ENCODE measurements at places on chromosomes 1 and 21. TPM values are rescaled to one million over a fixed set of nuclear protein-coding genes. Genes with fewer than 3 reads are reported as not detected.

GRCh38 chr1:191034132-191034531 is 556.5 kb upstream of the BRINP3 start:
- no peaks in the 10 kb centered on the region for H3K27me3 ChIP-seq
- H3K27ac ChIP-seq: no peak overlapping the region
- H3K36me3 ChIP-seq: no peaks in the 10 kb centered on the region
- no peaks in the 10 kb centered on the region for H3K4me1 ChIP-seq
- no peak overlapping the region for H3K4me3 ChIP-seq
- DNase-seq: no peak

DNA sequence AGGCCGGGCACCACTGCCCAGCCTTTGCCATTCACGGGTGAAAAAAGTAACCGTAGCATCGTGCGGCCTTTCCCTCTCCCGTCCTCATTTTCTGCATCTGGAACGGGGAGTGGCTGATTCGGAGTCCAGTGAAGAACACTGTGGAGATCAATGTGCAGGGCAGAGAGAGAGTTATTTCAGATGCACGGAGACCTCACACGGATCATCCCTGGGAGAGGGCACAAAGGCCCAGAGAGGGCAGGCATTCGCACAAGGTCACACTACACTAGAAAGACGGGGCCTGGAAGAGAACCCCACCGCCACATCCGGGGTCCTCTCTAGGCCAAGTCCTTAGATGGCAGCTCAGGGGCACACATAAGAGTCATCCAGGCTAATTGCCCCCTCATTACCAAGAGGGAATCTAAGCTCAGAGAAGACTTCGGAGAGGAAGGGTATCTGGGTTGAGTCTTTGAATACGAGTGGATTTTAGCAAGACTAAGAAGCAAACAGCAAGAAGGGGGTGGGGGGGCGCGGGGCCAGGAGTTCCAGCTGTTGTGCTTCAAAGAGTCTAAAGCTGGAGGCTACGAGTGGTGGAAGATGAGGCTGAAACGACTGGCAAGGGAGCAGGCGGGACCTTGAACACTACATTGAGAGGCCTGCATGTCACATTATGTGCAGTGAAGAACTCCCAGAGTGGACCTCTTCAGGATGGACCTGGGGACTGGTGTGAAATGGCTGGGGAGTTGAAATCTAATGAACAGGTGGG is 857 bp downstream of the GPX7 start:
- H3K4me3 ChIP-seq: peak overlapping the region; percentile 67
- H3K27me3 ChIP-seq: no peaks in the 10 kb centered on the region
- peak; percentile 46 for DNase-seq
- no peaks in the 10 kb centered on the region for H3K36me3 ChIP-seq
- H3K4me1 ChIP-seq: no peaks in the 10 kb centered on the region

DNA sequence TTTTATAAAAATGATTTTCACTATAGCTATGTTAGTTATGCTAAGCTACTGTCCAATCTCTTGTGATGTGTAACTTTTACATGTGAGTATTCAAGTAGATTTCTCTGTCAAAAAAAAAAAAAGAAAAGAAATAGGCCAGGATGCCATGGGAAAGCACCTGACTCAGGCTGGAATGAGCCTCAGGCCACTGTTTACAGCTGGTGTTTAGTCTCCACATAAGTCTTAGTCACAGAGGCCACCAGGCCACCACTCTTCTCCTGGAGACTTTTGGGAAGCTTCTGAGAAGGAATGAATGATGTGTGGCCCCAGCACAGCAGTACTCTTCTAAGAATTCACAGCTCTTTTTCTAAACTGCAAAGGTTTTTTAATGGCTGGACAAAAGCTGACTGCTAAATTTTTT is 48.9 kb downstream of the CHML start:
- peak overlapping the region; percentile 1 for H3K27ac ChIP-seq
- H3K36me3 ChIP-seq: no peaks in the 10 kb centered on the region
- no peak overlapping the region for H3K4me3 ChIP-seq

DNA sequence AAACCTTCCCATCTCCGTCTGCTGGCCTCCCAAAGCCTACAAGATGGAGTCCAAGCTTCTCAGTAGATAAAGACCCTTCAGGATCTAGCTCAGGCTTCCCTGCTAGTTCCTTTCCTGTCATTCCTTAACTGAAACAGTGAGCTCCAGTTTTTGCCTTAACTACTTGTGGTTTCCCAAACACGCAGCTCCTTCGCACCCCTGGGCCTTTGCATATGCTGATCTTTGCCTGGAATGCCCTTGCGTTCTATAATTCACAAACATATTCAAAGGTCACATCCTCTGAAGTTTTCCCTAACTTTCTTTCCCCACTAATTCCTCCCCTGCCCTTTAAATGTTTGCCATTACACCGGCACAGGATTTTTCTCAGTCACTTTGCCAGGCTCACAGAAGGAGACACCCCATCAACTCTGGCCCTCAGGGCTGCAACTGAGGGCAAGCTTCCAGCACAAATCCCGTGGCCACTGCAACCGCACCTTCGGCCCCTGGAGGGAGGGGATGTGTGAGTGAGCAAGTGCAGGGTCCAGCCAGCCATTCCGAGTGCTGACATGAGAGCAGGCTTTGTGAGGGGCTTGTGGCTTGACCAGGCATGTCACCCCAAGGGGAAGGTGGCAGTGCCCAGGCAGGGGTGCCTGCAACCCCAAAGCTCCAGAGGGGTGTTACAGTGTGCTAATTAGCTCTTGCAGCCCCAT is 41.3 kb downstream of the RAB3B start:
- H3K36me3 ChIP-seq: peaks cover 3% of the 10 kb centered on the region
- no peak for DNase-seq
- no peak overlapping the region for H3K27ac ChIP-seq
- H3K27me3 ChIP-seq: no peaks in the 10 kb centered on the region
- peaks cover 28% of the 10 kb centered on the region for H3K4me1 ChIP-seq
- H3K4me3 ChIP-seq: no peak overlapping the region

DNA sequence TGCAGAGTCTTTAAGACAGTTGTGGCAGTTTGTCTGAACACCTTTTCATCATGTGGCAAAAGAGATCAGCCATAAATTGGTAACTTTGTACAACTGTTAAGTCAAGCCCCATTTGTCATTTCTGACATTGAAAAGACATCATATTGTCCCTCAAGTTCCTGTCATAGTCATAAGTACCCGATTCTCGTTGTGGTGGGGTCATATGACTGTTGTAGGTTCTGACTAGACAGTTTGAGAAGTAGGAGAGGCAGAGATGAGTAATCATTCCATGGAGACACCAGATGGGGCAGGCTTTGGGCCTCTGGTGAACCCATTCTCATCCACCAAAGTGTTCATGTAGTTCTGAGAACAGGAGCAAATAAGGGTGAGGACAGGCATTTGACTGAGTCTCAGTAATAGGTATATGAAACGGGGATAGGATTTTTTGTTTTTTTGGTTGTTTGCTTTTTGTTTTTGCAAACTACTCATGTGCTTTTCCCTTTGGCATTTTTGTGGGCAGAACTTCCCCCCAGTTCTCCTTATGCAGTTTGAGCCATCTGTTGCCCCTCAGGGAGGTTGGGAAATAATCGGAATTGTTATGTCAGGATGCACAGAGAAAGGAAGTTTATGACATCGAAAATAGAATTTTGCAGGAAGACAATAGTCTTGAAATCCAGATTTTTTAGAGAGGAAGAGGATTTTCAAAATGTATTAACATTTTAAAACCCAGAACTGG is 86.9 kb upstream of the KCNE2 start:
- peak; percentile 32 for DNase-seq
- peaks cover 5% of the 10 kb centered on the region for H3K4me1 ChIP-seq
- no peak overlapping the region for H3K4me3 ChIP-seq
- no peaks in the 10 kb centered on the region for H3K27me3 ChIP-seq
- no peak overlapping the region for H3K27ac ChIP-seq

DNA sequence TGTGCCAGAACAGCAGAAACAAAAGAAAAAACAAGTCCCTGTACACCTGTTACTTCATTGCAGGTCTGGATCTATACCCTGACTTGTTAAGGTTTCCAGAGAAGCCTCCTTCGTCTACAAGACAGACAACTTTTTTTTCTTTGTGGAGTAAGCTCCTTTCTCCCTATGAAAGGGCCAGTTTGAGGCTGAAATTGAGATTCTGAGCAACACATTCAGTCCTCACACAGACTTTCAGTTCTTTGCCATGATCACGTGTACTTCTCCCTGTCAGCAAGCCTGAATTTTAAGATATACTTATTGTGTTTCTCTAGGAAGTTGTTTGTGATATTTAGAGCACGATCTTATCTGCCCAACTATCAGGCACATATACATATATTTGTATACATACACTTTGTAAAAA is 374.0 kb downstream of the NTNG1 start:
- H3K27ac ChIP-seq: no peak overlapping the region
- DNase-seq: no peak
- H3K4me1 ChIP-seq: no peaks in the 10 kb centered on the region
- no peak overlapping the region for H3K4me3 ChIP-seq

GSTM1 gene
- not detected for polyA plus RNA-seq

LCE1D gene
- polyA plus RNA-seq: not detected

RNF207 gene
- polyA plus RNA-seq: 8.6 TPM

AADACL3 gene
- polyA plus RNA-seq: not detected

GFI1 gene
- not detected for polyA plus RNA-seq

All from GM23248 (cell line).